ENCODE measurements at places on chromosomes 7 and 10. TPM values are rescaled to one million over a fixed set of nuclear protein-coding genes. Genes with fewer than 3 reads are reported as not detected.

DNA sequence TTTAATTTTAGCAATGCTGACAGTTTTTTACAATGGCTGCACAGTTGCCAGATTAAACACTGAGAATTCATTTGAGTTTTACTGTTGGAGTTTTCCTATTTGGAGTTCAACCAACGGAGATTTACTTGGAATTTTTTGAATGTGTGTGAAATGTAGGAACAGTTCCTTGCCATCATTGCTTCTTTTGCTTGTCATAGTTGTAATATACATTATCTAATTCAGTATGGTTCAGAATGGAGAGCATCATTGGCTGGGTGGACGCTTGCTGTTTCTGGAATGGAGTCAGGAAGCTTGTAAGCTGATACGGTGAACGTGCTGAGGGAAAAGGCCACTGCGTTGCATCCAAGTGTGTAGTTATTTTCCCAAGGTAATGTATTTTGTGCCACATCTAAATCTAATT lies 404.3 kb upstream of the KLF6 start:
- DNase-seq = no peak

GRCh38 chr10:72260239-72260975 lies 13.3 kb upstream of the DDIT4 start:
- DNase-seq = peak; percentile 72

- DNase-seq = no peak
Observed at GRCh38 chr10:22436526-22436892, 91.2 kb downstream of the SPAG6 start.

- DNase-seq = peak; percentile 91
Observed at GRCh38 chr10:117005026-117005526, at the start of gene SHTN1. Gene SHTN1, minus strand, starts transcription at chr10:117005187. Its CDS starts 108 bp downstream, at chr10:117005079.

GRCh38 chr10:48390933-48391845 lies 84.7 kb downstream of the MAPK8 start:
- DNase-seq = no peak

GRCh38 chr10:114458955-114459354 lies 54.7 kb upstream of the AFAP1L2 start:
- no peak for DNase-seq

DNA sequence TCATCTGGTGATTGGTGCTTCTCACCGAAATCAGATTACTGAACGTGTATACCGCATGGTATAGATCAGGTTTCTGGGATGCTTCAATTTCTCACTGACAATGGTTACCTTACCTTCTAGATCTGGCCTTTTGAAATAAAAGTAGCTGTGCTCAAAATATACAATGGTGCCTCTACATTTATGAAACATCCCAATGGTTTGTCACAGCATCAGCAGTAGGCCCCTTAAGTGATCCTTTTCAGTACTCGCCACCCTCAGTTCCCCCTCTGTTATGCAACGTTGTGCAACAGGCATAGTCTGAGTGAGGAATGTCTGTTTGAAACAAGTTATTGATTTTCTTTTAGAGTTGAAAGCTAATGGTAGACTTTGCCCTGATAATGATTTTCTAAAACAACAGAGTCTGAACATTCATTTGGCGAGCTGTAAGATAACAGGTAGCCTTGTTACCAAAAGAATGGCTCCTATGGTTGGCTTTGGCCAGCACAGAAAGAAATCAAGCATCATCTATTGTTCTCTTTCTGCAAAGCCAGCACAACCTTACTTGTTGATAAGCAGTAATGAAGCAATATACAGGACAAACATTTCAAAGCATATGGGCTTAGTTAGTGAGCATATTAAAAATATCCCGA lies 693.9 kb downstream of the PARD3 start:
- DNase-seq = no peak

- DNase-seq = no peak
Observed at GRCh38 chr7:128887169-128888038, 23.1 kb downstream of the KCP start.

DNA sequence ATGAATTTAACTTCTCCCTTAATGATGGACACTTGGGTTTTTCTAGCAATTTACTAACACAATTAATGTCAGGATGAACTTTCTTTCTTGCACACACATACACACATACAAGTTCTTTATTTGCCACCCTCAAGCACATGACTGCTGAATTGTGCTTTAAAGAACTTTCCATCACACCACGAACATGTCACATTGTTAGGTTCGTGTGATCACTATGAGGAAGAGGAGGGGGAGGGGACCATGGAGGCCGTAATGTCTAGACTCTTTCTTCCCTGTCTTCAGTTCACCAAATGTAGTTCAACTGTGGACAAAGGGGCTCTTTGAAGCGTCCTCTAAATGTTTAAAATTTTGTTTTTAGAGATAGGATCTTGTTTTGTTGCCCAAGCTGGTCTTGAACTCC lies 31.0 kb downstream of the NUP42 start:
- no peak for DNase-seq

MYOZ1 gene
- total RNA-seq = 1.6 TPM

DNA sequence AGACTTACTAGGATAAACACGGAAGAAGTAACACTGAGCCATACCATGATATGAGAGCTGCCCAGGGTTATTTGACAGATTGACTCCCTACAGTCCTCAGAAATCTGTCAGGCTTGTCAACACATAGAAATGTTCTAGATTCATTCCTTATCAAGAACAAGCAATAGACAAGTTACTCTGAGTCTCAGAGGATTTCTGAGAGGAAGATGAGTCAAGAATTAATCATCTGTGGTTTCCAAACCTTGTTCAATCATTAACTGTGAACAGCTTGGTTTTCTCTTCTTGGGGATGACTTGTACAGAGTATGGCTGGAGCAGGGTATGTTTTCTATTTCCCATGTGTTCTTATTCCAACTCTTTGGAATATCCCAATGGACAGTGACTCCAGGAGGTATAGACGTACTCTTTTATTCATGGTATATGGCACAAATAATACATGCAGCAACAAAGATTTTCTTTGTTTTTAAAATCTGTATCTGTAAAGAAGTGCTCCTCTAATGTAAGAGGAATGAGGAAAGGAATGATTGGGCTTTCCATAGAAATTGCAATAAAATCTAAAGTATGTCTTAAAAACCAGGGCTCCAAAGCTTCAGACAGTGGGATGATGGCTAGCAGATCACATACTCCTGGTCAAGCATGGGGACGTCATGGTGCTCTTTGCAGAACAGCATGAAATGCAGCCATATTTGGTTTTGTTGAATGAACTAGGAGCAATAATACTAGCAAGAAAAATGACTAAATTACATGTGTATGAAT lies 11.9 kb upstream of the SFR1 start:
- no peak for DNase-seq

All from spinal cord (tissue), 10 donors.